ENCODE measurements at places on chromosomes 11 and 22.

DNA sequence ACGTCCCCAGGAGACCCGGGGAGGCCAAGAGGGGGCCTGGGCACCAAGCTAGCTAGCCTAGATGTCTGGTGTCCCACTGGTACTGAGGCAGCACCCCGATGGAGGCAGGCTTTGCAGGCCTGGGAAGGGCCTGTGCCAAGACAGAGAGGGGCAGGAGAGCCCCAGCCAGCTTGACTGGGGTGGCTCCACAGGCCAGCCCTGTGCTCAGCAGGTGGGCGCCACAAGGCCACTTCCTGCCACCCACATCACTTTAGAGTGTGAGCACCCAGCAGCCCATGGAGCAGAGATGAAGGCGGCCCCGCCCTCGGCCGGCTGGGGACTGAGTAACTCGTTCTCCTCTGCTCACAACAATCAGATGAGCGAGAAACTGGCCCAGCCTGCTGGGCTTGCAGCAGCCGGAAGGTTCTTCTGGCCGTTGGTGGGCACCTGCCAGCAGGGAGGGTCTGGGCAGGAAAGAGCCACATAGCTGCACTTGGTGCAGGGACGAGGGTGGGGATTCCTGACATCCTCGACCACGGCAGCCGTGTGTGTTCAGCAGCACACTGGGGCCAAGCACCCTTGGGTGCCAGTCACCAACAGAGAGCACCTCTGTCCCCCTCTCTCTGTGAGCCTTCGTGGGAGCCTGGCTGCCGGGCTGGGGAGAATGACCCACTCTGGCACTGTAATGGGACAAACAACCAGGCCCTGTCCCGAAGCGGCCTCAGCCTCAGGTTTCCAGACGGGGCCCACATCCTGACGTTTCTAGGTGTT is 7.6 kb downstream of the OSBPL5 start:
- no peak for DNase-seq

DNA sequence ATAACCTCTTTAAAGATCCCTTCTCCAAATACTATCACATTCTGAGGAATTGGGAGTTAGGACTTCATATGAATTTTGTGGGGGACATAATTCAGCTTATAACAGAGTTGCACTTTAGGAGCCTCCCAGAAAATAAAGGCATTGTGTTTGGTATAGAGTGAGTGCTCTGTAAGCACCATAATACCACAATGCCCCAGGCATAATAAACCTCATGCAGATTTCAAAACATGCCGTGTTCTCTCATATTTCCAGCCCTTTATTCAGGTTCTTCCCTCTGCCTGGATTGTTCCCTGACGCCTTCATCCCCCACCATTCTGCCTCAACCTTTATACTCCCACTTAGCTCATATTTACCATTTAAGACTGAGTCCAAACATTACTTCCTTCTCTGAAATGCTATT is 398.8 kb upstream of the FAT3 start:
- DNase-seq, result no peak

GRCh38 chr11:69808667-69809086 is 10.5 kb downstream of the FGF3 start:
- no peak for DNase-seq

DNA sequence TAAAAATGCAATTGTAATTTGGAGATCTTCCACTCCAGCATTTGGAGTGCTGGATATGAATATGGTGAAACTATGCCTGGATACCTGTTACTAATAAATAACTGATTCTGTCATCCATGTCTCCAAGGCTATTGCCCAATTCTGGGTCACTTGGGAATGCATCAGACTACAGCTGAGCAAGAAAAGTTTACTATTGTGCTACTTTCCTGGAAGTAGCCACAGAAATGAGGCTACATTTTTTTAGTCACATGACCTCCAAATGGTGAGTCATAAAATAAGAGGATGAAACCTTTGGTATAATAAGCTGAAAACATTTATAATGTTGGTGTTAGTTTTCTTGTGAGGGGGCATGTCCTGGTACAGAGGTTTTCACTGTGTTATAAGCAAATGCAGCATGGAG is 44.4 kb downstream of the DCDC1 start:
- DNase-seq, result no peak

- DNase-seq, result no peak
Measured at GRCh38 chr11:1731451-1732059, 18.8 kb downstream of the IFITM10 start.

- DNase-seq, result no peak
Measured at GRCh38 chr11:130785380-130786116, 130.7 kb downstream of the SNX19 start.

- DNase-seq, result no peak
Measured at GRCh38 chr11:130908770-130909625, 7.3 kb downstream of the SNX19 start.
